GM12864 (cell line): ENCODE measurements at places on chromosomes 6 and 20.

- peak; percentile 24 for DNase-seq
Measured at GRCh38 chr6:118485601-118486550, 62.2 kb upstream of the PLN start.

GRCh38 chr20:731891-732560, 36.3 kb downstream of the SLC52A3 start:
- DNase-seq, result no peak

GRCh38 chr20:11178946-11179654, 505.3 kb upstream of the JAG1 start:
- DNase-seq, result no peak

DNA sequence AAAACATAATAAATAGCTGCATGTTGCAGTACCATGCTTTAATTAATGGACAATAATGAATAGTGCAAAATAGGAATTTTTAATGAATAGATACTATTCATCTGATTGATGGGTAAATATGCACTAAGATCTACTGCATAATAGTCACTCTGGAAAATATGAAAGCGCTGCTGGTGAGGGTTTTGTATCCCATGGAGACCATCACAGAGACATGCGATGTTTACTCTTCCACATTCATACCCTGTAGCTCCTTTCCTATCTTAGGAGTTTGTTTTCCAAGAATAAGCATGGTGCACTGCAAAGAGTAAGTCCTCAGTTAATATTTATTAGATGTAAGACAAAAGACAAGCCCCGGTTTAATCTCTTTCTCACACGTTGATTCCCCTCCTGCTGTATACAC, 81.4 kb downstream of the NRSN1 start:
- no peak for DNase-seq

DNA sequence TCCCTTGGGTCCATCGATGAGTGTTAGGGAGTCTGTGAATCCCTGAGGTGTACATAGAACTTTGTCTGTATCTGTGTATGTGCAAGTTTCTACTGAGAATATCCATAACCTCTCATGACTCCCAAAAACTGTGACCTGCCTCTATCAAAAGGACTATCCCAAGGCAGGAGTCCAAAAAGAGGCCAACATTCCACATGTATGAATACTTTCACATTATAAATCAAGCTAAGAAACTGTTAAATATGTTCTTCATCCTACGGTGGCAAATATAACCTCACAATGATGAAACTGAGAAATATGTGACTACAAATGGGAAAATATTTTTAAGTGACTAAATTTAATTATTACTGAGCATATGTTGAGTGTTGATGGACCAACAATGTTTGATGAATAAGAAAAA, 16.1 kb upstream of the STX11 start:
- DNase-seq, result no peak

GRCh38 chr6:166745801-166746668, 119.0 kb upstream of the RPS6KA2 start:
- no peak for DNase-seq

DNA sequence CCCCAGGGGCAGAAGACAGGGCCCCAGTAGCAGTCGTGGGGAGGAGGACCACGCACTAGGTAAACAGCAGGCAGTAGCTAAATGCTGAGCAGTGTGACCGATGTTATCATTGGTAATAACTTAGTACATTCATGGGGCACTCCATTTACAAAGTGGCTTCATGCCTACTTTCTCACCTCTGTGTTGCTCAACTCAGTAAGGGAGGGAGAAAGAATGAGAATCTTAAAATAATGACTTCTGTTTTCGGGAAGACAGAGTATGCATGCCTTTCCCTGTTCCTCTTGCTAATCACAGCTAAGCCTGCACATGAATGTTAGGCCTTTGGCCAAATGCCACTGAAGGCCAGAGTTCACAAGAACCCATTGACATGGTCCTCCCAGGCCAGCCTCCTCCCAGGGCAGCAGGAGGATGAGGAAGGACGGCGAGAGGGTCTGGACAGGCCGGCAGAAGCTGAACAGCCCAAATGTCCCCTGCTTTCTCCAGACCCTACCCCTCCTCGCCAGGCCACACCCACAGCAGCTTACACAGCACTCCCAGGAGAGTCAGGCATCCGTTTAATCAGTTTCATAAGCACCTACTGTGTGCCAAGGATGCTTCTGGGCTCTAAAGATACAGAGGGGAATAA, 183.4 kb downstream of the ANKRD60 start:
- DNase-seq, result no peak

DNA sequence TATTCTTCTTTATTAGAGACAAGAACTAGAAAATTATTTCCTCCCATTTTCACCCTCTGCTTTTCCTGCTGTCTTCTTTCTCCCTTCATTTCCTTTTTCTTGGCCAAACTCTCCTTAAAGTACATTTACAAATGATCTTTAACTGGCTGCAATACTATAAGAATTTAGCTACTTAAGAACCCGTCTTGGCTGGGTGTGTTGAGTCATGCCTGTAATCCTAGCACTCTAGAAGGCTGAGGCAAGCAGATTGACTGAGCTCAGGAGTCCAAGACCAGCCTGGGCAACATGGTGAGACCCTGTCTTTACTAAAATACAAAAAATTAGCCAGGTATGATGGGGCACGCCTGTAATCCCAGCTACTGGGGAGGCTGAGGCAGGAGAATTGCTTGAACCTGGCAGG, 39.3 kb upstream of the SRPK1 start:
- no peak for DNase-seq

GRCh38 chr6:159726255-159726917, 920 bp upstream of the WTAP start:
- no peak for DNase-seq

DNA sequence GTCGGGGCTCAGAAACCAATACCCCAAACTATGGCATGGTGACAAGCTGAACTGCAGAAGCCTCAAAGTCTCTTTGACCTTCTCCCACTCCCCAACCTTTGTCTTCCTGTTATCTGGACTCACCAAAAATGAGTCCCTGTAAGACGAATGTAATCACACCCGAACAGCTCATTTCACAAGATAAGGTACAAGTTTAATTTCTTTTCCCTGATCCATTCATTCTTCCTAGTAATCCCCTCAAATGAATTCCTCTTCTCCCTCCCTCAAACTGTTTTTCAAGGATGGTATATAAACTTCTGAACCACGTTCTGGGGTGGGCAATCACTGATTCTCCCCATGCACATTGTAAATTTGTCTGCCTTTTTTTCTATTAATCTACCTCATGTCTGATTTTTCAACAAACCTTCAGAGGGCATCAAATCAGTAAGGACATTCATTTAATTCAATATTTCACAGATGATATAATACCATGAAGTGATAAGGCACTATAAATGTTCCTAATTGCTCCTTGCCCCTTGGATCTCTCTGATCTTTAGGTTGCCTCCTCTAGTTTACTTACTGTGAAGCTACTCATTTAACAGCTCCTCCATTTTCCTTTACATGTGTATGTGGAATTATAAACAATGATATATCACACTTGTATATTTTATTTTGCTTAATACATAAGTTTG, 77.2 kb downstream of the OR2B2 start:
- DNase-seq, result no peak

DNA sequence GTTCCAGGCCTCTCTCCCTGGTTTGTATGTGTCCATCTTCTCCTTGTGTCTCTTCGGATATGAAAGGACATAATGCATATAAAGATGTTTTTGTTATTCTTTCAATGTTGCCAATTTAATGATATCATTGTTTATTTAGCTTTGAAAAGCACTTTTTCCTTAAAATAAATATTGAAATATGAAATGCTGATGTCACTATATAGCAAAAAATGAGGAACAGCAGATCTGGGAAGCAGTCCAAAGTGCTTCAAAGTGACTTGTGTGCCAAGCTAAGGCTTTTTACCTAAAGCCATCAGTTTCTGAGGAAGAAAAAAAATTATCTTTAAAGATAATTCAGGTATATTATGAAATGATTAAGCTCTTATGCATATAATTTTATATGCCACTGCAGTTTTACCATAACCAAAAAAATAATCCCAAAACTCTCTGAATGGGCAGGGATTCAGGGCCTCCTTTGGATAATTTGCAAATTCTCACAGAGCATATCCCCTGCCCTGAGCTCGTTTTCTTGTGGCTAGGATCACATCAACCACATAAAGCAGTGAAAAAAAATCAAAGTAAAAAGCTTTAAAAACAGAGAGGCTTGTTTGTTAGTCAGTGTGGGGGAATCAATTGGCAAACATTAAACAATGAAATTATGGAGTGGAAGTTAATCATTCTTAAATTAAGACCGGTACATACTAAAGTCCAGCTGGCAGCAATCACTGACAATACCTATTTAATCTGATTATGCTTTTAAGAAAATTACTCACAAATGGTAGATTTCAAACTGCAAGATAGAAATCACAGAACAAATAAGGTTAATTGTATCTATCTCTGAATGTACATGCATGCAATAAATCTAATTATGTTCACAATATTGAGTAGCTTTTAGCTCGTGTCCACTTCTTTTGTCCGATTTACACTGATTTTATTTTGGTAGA, 1027.9 kb upstream of the ADGRB3 start:
- DNase-seq, result no peak

GRCh38 chr20:37994512-37994911, 38.7 kb downstream of the TTI1 start:
- DNase-seq, result no peak

- DNase-seq, result no peak
Measured at GRCh38 chr6:131107151-131107550, 28.1 kb upstream of the AKAP7 start.

- DNase-seq, result no peak
Measured at GRCh38 chr6:63923139-63923739, 287.6 kb downstream of the PHF3 start.

GRCh38 chr6:1336246-1336843, 24.4 kb downstream of the FOXQ1 start:
- no peak for DNase-seq

DNA sequence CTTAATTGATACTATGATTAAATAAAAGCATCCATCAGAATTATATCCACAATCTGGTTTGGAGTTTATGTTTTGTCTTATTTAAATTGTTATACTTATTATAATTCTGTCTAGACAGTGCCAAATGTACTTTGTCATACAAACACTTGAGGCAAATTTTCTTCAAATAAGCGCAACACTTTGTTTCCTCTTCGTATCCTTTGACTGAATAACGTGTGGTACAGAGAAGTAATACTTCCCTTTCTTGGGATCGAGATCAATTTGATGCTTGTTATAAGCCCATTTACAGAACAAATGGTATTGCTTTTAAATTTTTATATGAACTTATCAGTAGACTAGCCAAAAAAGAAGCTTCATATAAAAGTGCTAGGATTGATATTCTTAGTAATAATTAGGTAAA, 111.0 kb downstream of the ATG5 start:
- no peak for DNase-seq

DNA sequence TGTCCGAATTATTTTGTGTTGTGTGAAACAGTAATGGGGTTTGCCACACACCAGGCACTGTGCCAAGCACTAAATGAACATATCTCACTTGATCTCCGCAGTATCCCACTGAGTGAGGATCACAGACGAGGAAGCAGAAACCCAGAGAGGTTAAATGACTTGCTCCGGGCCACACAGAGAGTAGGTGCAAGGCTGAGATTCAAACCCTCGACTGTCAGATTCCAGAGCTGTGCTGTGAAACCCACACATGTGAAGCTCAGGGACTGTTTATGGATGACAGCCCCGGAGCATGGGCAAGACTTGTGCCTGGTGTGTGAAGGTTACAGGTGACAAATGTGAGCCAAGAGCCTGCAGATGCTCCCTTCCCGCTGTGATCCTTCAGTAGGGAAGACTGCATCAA, 87.8 kb upstream of the SIRPA start:
- DNase-seq, result no peak

DNA sequence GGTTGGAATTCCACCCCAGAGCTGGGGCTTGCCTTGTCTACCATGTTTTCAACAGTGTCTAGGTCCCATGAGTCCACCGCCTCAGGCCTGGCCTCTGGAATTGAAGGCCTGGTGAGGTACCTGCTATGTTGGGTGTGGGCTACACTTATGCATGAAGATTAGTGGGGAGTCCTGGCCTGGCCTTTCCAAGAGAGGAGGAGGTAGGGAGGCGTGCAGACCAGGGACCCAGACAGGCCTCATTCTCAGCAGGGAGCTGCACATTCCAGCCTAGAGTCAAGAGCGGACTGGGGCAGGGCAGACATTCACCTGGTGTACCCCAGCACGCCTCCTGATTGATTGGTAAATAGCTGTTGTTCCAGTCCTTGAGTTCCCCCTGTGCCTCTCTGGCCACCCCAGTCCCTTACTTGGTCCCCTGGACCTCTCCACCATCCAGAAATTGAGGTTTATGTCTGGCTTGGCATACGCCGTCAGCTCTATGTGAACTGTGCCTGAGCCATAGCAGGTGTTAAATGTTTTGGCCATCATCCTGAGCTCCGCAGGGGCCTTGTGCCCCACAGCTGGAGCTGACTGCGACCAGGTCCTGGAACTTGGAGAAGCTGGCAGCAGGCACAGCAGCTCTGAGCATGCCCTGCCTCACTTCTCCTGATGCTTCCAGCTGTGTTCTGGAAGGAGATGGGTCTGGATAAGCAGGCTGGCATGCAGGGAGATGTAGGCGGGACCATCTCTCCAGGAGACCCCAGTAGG, 8.2 kb upstream of the VEGFA start:
- DNase-seq, result no peak

- peak; percentile 35 for DNase-seq
Measured at GRCh38 chr6:56659721-56660380, 17.2 kb upstream of the DST start.

DNA sequence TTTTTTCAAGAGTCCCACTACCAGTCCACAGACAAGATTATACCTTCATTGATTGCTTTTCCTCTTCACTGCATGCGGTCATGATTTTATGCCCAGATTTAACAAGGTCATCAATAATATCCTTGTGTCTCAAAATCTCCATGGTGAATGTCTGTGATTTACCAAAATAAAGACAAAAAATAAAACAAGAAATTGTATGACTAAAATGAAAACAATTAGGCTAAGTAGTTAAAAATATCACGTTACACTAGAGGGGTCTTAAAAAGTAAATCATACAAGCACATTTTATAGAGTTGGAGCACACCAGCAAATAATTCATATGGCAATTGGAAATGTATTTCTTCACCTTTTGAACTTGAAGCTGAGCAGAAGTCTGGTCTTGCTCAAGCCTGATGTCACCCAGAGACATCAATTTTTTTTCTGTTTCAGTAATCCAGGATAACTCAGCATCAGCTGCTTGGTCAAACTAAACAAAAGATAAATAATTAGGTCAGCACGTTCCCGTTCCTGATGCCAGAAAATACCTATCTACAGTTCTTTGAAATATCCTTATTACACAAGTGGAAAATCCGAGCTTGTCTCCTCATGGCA, 125.4 kb downstream of the DST start:
- DNase-seq, result no peak

GRCh38 chr20:56166781-56167465, 81.6 kb upstream of the MC3R start:
- DNase-seq, result no peak

- no peak for DNase-seq
Measured at GRCh38 chr20:44038681-44039123, 124.0 kb downstream of the TOX2 start.
